ENCODE measurements at places on chromosomes 2 and 18.
A peak's percentile ranks its signal among the peaks of the same experiment; 100 is the strongest.

GRCh38 chr2:29065068-29065811 lies 9.1 kb downstream of the PCARE start:
- DNase-seq = no peak

DNA sequence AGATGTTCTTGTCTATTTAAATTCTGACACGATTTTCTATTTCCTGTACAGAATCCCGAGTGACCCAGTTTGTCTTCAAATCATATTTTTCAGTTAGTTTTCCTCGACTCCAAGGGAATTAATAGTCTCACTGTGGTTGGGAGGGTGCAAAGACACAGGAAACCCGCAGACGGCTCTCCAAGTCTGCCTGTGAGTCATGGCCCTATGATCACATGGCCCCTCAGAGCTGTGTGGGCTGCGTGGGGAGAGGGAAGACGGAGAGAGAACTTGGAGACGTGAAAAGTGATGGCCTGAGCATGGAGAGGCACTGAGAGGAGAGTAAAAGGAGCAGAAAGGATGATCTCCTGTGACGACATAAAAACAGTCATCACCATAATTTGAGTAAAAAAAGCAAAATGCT lies 989.9 kb downstream of the DCDC2C start:
- no peak for DNase-seq

- DNase-seq = no peak
Observed at GRCh38 chr2:56211048-56211447, 27.3 kb downstream of the CCDC85A start.

DNA sequence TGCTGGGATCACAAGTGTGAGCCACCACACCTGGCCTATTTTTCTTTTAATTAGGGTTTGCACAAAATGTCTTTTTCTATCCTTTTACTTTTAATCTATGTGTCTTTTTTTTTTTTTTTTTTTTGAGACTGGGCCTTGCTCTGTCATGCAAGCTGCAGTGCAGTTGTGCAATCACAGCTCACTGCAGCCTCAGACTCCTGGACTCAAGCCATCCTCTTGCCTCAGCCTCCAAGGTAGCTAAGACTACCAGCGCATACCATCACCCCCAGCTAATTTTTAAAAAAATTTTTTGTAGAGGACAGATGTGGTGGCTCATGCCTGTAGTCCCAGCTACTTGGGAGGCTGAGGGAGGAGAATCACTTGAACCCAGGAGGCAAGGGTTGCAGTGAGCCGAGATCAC lies 27.1 kb downstream of the ADCY3 start:
- no peak for DNase-seq

DNA sequence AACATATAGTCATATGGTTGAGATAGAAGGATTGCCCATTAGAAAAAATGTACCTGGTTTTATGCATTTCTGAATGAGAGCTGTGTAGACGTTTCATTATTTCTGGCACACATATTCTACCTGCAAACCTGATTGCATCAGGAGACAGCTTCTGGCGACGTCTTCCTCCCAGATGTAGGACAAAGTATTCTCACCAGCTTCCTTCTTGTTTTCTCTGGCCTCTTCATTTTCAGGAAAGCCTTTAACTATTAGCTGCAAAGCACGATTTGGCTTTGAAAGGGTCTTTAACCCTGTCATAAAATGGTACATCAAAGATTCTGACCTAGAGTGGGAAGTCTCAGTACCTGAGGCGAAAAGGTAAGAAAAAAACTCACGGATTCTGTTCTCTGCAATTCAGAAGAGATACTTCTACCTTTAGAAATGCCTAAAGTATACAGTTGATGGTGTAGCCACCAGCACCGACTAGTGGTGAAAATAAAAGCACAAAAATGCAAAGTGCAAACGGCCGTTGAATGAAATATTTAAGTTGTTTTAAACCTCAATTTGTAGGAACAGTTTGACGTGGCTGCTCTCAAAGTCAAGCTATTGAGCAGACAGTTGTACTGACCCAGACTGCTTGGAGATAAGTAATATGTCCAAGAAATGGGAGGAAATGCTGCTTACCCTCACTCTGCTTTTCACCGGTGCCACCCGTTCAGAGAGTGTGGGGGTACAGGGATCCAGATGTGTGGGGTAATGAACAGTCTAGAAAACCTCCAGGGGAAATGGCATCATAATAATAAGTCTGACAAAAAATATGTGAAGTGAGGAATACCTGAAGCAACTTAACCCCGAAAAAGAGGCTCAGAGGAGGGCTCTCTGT lies 20.2 kb downstream of the IL18RAP start:
- DNase-seq = no peak

- peak; percentile 87 for DNase-seq
Observed at GRCh38 chr2:10721396-10722251, at the start of gene ATP6V1C2. Gene ATP6V1C2 (plus strand): TSS chr2:10721630. CDS start chr2:10722850, 1,220 bp downstream.

DNA sequence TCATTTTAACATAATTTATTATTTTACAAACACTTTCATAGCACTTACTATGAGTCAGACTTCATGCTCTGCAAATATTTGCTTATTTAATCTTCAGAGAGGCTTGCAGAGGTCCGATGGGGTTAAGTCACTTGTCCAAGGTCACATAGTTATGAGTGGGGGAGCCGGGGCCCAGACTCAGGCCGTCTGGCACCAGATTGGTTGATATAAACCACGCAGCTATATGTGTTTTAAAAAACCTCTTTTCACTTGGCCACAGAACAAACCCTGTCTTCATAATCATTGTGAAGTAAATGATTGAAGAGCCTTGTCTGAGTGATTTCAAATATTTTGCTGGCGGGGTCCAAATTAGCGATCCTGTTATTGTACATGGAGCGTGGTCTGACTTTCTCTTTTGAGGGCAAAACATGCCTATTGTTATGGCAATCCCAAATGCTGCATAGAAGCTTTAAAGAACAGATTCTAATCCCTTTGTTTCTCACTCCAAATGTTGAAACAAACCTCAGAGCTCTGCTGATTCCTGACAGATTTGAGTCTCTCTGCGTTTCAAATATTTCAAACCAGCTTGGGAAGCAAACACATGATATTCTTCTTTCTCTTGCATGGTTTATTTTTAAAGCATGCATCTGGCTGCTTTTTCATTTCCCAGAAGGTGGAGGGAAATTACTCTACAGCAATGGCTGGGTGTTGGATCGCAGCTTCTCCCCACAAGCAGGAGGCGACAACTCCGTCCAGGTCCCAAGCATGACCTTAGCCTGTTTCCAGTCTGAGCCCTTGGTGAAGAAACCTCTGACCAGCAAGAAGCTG lies 142.4 kb downstream of the DDX1 start:
- no peak for DNase-seq

DNA sequence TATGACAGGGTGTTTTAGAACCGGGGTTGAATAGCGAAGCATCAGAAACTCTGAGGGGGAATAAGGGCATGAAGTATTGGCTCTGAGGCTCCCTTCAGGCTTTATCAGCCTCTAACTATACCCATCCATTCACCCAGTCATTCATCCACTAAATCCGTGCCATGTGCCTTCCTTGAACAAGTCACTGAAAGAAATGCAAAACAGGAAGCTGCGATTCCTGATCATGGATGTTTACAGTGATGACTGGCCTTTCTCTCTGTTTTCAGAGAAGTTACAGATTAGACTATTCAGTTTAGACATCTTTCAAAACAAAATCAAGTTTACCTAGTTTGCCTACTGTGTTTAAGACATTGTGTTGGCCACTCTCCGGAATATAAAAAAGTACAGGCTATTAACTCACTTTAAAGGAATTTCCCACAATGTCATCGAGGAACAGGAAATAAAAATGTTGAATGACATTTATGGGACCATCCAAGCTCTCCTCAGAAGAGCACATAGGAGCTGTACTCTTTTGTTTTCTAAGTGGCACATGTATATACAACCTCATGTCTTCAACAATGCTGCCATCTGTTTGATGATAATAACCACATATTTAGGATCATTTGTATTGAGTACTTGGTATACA lies 43.8 kb upstream of the SLC14A1 start:
- DNase-seq = no peak

DNA sequence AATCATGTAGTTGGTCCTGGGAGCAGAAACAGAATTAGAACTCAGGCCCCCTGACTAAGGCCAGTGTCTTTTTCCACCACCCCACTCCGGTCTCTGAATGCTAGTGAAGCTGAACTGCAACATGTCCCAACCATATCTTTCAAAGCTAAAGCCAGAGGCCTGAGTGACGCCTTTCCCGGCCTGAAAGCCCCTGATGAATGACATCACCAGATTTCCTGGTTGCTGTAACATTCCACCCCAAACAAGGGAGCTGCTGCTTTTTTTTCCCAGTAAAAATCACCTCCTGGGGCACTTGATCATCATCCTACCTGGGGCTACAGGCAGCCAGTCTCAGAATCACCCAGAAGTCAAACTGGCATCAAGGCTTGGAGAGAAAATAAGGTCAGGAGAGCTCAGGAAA lies 162.7 kb downstream of the ARL4C start:
- no peak for DNase-seq

GRCh38 chr18:48792611-48793380 lies 158.0 kb downstream of the SMAD7 start:
- no peak for DNase-seq

DNA sequence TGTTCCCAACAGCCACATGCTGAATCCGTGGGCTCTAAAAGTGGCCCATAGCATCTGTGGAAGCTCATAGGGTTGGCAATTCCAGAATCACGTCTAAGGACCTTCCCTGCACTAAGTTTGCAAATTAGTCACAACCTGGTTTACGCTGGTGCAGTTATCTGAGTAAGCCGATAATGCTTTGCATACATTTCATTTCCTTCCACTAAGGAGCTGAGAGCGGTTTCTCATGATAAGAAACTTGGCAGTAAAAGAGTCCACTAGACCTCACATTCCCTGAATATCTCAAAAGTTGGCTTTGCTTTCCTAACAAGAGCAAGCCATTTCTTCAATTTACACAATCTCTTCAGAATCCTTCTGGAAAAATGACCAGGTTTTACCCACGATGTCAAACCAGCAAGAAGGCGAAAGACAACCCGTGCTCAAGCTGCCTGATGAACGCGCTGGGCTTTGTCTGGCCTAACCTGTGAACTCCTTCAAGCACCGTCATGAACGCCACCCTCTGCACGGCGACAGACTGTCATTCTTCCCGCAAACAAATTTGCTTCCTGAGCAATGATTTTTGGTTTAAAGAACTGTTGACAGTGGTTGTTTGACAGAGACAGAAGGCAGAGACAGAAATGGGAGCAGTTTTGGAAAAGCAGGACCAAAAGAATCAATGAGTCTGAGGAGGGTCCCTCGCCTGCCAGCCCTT lies 73.0 kb upstream of the COPS8 start:
- DNase-seq = no peak

DNA sequence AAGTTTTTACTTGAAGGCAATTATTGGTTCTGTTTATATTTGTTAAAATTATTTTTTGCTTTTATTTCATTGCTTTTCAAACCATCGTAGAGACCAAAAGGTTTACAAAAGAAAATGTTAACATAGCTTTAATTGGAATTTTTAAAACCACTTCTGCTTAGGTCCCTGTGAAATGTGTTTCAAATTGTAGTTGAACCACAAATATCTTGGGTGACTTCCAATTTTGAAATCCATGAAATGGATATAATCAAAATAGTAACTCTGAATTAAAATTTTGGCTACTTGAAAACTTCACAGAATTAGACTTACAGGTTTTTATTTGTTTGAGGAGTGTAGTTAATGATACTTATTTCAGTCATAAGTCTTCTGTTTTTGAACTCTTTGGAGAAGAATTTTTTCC lies 3.1 kb upstream of the SPAG16 start:
- no peak for DNase-seq

Measured in NCI-H146 (cell line).